Activated CD4-positive, alpha-beta T cell treated with anti-CD3 and anti-CD28 coated beads for 36 hours (primary cell): ENCODE measurements at places on chromosomes 13 and 19. TPM values are rescaled to one million over a fixed set of nuclear protein-coding genes. Genes with fewer than 3 reads are reported as not detected.

The ZNF227 gene
- 19.4 TPM for total RNA-seq

The ZNF793 gene
- total RNA-seq = 4.4 TPM

The ZNF585A gene
- total RNA-seq = 9.8 TPM

The UFM1 gene
- 44.8 TPM for total RNA-seq

The TINCR gene
- total RNA-seq = 0.23 TPM

The PAN3 gene
- 27.3 TPM for total RNA-seq

The CLEC11A gene
- total RNA-seq = 1.0 TPM

The MBD3L5 gene
- not detected for total RNA-seq

The SHANK1 gene
- total RNA-seq = not detected

The HPN gene
- not detected for total RNA-seq

The CFAP97D2 gene
- total RNA-seq = not detected

The GRIK5 gene
- total RNA-seq = 1.6 TPM

The MYH14 gene
- not detected for total RNA-seq

The FXYD1 gene
- total RNA-seq = 2.4 TPM

The TIMM50 gene
- 126 TPM for total RNA-seq

The ACER1 gene
- total RNA-seq = not detected

The NKPD1 gene
- total RNA-seq = 0.11 TPM

The TRAPPC6A gene
- total RNA-seq = 25.1 TPM

The GPI gene
- 839 TPM for total RNA-seq

The ZNF726 gene
- total RNA-seq = 20.2 TPM

The BCKDHA gene
- total RNA-seq = 14.5 TPM

The SIGLEC8 gene
- total RNA-seq = not detected

The ETV2 gene
- 0.37 TPM for total RNA-seq

The FPR2 gene
- total RNA-seq = not detected

The FFAR3 gene
- total RNA-seq = 2.4 TPM

The RAB3A gene
- 5.6 TPM for total RNA-seq

The OR7D2 gene
- 0.09 TPM for total RNA-seq

The ADPRHL1 gene
- 0.25 TPM for total RNA-seq

The CEACAM20 gene
- total RNA-seq = not detected

The CYP2F1 gene
- total RNA-seq = not detected

The COMP gene
- total RNA-seq = not detected

The C19orf73 gene
- total RNA-seq = 1.7 TPM

The C19orf85 gene
- total RNA-seq = not detected

The U2AF1L4 gene
- 31.6 TPM for total RNA-seq

The ZNF154 gene
- total RNA-seq = 5.0 TPM

The LIM2 gene
- total RNA-seq = 0.27 TPM

The DPY19L3 gene
- total RNA-seq = 14.3 TPM

The PSG1 gene
- not detected for total RNA-seq

The ANKLE1 gene
- 2.9 TPM for total RNA-seq

The ATP11A gene
- total RNA-seq = 42.1 TPM

The SYNE4 gene
- 1.6 TPM for total RNA-seq
